GM23248 (cell line): ENCODE measurements at places on chromosomes 7 and 10. TPM values are rescaled to one million over a fixed set of nuclear protein-coding genes. Genes with fewer than 3 reads are reported as not detected.
A peak's percentile ranks its signal among the peaks of the same experiment; 100 is the strongest.

TFR2 gene
- 0.28 and 0.79 TPM in 2 replicates for polyA plus RNA-seq

MYPN gene
- 8.8 and 9.2 TPM in 2 replicates for polyA plus RNA-seq

NPC1L1 gene
- not detected in 2 replicates for polyA plus RNA-seq

GRCh38 chr10:126137562-126138221 lies 241.3 kb downstream of the FANK1 start:
- DNase-seq: peak; percentile 18

- DNase-seq: peak; percentile 77
These were observed 322.0 kb downstream of the FRMD4A start for GRCh38 chr10:14008740-14009080.

DNA sequence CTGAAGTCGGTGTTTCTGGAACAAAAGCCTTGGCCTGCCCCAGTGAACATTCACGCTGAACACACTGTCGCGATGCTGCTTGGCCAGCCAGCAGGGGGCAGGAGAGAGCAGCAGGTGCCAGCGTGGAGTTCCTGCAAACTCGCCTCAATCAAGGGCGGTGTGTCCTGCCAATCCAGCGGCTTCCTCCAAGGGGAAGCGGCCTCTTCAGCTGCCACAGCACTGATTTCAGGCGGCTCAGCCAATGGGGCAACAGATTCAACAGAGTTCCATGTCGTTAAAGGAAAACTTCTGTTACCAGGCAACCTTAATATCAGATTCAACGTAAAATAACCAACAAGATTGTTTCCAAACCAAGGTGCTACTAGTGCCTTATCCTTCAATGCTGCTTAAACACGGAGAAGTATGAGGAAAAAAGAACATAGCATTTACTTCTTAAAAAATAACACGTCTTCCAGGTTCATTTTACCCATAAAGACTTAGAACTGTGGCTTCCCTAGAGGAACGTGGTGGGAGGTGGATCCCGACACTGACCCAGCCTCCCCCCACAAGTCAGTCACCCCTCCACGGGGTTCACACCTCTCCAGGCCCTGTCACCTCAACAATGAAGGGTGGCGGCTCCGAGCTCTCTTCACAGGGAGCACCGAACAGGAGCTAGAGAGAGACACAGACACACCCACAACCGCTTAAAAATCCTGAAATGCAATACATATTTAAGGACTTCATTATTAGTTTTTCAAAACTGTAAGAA lies 178.2 kb downstream of the DIP2C start:
- peak; percentile 92 for DNase-seq

DNA sequence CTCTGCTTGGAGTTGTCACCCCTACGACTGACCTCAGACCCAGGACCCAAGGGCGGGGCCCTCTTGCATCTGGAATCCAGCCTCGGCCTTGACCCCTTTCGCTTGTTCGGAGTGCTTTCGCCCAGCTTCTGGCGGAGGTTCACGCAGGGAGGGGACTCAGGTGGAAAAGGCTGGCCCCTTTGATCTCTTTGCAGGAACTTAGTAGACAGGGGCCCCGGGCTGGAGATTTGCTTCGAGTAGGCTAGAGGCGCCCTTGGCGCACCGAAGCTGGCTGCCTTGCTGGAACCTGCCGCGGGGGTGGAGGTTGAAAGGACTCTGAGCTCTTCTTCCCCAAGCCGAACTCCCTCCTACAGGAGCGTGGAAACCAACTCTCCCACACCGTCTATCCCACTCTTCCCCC lies 255.1 kb downstream of the OTUD1 start:
- DNase-seq: no peak

- DNase-seq: peak; percentile 30
These were observed 42.8 kb downstream of the CPXM2 start for GRCh38 chr10:123848564-123849457.
